Left ventricle myocardium inferior (tissue), 1 donor: ENCODE measurements at places on chromosomes 3 and 15.
A peak's percentile ranks its signal among the peaks of the same experiment; 100 is the strongest.

DNA sequence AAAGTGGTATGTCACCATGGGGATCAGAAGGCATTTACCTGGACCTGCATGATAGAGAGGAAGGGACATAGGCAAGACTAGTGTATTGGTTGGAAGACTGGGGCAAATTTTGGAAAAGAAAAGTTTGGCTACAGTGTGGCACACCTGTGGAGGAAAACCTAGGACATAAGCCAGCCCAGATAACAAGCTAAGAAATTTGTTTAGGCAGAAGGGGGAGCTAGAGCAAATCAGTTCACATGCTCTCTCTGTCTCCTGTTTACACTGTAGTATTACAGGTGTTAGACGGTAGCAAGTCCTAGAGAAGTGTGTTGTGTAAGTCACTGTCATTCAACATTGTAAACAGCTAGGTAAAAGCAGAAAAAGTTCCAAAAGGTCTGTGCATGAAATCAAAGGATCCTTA, 11.9 kb upstream of the ALDH1A2 start:
- DNase-seq: no peak

DNA sequence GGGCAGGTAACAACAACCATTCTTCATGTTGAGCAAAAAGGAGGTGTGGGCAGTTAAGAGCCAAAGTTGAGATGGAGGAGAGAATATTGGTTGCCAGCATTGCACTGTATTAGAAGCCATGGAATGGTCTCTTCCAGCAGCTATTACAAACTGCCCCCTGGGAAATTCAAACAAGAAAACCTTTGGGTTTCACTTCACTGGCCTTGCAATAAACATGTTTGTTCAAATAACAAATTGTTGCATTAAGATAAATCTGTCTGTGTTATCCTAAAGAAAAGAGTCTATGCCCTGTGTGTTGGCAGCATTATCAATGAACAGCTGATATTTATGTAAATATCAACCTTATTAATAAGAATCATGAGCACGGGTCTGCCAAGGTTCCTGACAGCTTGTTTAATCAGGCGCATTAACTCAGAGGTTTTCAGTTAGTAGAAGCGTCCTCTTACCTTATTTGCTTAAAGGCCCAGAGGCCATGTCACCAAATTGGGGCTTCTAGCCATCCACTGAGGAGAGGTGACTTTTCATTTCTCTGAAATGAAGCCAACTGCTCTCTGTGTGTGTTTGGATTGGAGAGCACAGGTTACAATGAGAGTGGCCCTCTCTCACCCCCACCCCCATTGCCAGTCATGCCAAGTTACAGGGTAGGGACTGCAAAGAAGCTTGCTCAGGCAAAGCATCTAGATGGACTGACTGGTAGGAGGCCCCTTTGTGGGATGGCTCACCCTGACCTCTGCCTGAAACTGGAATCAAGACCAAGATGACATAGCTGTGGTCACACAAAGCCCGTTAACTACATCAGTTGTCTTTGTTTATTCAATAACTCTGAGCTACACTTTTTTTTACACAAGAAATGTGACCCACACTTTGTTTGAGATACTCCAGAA, 10.5 kb downstream of the FILIP1L start:
- no peak for DNase-seq

DNA sequence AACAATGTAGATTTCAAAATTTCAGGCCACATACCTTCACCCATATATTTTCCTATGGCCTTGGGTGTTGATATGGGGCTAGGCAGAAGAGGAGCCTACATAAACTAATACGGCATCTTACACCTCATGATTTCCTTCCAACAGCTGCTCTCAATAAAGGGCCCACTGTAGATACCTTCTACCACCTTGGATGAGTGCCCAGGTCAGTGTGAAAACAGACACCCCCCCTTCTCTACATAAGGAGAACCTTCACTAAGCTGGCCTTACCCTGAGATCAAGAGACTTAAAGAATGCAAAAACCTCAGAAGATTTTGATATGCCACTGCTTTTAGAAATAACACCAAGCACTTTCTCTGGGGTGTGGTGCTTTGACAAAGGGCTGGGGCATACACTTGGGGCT, 42.7 kb downstream of the SH3BP5 start:
- no peak for DNase-seq

GRCh38 chr15:96234109-96234892, 96.2 kb upstream of the NR2F2 start:
- DNase-seq: no peak

DNA sequence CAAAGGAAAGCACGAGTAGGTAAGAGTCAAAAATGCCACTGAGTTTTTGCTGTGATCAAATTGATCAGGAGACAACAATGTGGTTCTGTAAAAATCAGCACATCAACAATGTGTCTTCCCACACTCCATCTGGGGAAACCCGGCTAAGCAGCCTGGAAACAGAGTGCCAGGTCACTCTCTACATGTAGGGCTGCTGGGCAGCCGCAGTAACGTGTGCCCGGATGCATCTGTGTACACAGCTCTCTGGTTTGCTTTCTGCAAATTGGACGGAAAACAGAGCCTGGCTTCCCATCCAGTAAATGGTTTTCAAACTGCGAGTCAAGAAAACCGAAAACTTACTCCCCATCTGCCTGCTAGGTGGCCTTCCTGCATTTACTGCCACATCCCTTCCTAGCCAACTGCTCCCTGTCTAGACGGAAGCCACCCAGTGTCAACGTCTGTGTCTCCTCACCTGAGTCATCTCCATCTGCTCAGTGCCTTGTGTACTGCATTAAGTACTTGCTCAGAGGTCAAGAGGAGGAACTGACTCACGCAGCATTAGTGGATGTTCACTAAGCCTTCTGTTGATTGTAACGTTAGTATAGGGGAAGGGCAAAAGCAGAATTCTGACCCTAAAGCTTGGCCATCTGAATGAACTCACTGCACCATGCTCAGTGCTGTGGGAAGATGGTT, 124.1 kb downstream of the TJP1 start:
- DNase-seq: no peak

- no peak for DNase-seq
Observed at GRCh38 chr15:90149609-90150340, 47.5 kb upstream of the IDH2 start.

DNA sequence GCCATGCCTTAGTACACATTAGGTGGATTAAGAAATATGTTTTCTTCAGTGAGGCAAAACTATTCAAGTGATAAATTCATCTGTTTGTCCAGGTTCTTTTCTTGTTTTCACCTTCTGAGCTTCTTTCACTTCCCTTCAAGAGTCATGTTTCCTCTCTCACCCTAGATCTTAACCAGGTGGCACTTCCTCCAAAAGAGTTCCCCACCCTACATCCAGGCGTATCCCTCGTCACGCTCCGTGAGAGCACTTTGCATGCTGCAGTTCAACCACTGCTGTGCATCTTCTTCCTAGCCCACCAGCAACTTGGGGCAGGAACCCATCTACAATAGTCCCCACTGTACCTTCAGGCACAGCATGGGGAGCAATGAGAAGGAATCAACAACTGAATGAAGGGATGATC, 28.9 kb downstream of the OSBPL10 start:
- DNase-seq: no peak

DNA sequence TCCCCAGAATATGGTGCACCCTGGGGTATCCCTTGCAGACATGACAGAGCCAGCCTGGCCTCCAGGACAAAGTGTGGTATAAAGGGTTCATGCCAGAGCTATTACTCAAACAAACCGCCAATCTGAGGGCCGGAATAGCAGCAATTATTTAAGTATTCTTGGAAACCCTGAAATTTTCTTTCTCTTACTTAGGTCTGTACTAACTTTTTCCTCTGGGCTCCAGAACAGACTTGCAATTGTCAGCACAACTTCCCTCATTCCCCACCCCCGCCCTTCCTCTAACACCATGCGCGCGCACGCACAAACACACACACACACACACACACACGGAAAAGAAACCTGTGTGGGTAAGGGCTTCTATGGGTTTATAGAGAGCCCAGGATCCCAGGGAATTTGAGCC, 56.3 kb downstream of the ISG20 start:
- DNase-seq: no peak

- peak; percentile 69 for DNase-seq
Observed at GRCh38 chr15:64842986-64843561, 1.4 kb downstream of the PLEKHO2 start.

DNA sequence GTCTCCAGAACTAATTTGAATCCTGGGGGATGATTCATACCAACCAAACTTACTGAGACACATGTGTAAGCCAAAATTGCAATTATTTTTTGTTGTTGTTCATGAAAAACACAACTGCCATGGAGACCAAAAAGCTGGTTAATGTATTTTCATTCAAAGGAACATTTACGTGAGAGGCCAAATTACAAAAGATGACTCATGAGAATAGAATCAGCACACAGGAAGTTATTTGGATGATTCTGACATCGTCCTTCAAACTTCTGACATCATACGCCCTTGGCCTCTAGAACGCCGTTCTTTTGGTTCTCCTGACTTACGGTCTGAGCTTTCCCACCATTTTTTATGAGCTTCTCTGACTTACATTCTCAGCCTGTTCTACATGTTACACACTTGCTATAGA, 3.0 kb upstream of the ZNF280D start:
- DNase-seq: no peak

GRCh38 chr15:93001156-93001555, 87.9 kb downstream of the RGMA start:
- DNase-seq: no peak

DNA sequence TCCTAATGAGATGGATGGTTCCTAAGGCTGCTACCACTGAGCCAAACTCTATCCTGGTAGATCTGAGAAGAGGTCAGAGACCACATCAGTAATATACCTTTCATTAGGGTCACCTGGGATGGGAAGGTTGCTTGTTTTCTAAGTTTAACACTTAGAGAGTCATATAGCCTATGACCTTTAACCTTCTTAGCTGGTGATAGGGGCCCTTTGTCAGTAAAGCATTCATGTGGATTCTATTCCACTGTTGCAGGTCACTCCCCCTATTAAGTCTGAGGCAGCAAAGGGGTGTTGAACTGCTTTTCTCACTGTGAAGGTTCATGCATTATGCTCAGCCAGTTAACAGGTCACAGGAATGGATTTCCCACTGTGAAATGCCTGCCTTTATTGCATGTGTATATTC, 6.1 kb upstream of the ZNF609 start:
- no peak for DNase-seq

GRCh38 chr3:30455840-30456239, 150.6 kb upstream of the TGFBR2 start:
- peak; percentile 35 for DNase-seq

DNA sequence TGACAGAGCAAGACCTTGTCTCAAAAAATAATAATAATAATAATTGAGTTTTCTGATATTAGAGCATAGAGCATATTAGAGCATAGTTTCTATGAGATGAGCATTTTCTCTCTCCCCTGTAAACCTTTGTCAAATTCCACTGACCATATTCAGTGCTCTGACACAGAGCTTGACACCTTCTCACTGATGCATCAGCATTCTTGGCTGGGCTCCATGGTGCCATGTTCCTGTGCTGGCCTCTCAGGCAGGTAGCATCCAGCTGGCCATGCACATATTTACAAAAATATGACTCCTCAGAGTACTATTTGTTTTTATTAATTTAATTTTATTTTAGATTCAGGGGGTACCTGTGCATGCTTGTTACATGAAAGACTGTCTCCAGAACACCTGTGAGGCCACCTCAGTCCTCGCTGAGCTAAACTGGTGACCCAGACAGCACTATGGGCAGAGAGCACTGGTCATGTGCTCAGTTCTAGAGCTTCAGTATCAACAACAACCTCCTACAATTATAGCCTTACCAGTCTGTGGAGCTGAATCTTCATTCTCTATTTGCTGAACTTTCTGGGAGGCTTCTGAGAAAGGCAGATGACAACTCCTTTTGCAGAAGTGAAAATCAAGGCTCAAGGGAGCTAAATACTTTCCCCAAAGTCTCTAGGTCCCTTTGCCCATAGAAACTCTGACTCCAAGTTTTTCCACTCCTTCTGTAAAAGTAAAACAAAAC, 21.6 kb upstream of the SLC28A2 start:
- DNase-seq: no peak

GRCh38 chr15:29776859-29777258, 45.4 kb downstream of the TJP1 start:
- no peak for DNase-seq

GRCh38 chr3:198071602-198072287, 111.7 kb downstream of the LMLN start:
- DNase-seq: no peak

GRCh38 chr3:10929978-10930665, 62.4 kb upstream of the SLC6A1 start:
- no peak for DNase-seq

DNA sequence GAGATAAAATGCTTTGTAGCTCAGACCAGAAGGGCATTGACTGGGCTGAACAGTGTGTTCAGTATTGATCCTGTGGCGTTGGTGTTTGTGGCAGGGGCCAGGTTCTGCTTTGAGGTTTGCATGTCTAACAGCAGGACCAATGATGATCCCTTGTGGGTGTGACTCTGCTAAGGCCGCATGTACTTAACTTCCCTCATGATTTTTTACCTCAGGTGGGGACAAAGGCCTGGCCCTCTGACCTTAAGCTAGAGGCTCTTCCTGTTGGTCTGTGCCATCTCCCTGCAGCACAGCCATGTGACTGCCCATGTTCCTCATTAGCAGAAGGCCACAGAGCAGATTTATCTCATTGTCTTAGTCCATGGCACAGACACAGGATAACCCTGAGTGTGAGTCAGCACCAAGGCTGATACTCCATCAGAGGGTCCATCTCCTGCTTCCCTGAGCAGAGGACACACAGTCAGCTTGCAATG, 34.3 kb upstream of the BSN start:
- no peak for DNase-seq

- DNase-seq: no peak
Observed at GRCh38 chr15:27847775-27848710, 251.1 kb downstream of the OCA2 start.

DNA sequence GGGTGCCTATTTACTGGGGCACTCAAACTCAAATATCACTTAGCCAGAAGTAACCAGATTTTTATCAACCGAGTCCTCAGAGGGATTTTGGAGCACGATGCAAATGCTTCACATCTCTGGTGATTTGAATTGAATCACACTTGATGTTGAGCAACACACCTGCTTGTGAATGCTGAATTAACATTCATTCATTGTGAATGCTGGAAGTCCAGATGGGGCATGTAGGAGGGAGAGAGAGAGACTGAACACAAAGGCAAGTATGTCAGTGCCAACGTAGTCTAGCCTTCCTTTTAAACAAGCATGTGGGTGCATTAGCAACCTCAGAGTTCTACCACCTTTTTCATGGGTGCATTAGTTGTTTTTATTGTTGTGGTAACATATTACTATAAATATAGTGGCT, 156.2 kb downstream of the ADAMTSL3 start:
- no peak for DNase-seq

DNA sequence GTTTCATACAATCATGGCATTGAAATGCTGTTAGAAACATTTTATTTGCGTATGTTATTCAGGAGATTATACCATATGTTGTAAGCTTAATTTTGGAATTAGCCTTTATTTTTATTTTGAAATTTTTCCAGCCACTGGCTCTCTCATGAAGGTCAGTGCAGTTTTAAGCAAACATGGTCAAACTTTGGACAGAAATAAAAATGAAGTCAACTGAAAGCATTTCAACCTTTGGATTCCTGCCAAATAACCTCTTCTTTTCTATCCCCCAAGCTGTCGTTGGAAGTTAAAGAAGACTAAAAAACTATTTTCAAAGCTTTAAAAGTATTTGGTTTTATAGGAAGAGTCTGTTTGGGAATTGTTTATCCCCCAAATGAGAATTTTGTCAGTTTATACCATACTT, 846.6 kb downstream of the MCTP2 start:
- no peak for DNase-seq
